ENCODE measurements at places on chromosomes 3 and 15.

GRCh38 chr3:105228696-105229095 is 138.0 kb upstream of the ALCAM start:
- no peak for DNase-seq

DNA sequence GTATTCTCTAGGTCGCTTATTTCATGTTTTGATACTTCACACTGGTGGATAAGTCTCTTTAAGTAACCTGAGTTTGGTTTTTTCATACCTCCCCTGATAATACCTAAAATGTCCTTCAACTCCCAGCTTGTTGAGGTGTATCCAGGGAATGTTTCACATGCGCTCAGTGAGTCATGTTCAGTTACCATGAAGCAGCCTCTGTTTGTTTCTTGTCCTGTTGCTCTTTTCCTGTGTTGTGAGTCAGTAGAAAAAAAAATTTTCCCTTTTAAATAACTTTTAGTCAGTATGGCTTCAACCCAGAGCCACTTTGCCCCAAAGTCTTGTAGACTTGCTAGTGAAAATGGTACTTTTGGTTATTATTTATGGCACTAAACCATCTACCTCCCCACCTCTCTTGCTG is 278.4 kb upstream of the ZPLD1 start:
- DNase-seq = no peak

DNA sequence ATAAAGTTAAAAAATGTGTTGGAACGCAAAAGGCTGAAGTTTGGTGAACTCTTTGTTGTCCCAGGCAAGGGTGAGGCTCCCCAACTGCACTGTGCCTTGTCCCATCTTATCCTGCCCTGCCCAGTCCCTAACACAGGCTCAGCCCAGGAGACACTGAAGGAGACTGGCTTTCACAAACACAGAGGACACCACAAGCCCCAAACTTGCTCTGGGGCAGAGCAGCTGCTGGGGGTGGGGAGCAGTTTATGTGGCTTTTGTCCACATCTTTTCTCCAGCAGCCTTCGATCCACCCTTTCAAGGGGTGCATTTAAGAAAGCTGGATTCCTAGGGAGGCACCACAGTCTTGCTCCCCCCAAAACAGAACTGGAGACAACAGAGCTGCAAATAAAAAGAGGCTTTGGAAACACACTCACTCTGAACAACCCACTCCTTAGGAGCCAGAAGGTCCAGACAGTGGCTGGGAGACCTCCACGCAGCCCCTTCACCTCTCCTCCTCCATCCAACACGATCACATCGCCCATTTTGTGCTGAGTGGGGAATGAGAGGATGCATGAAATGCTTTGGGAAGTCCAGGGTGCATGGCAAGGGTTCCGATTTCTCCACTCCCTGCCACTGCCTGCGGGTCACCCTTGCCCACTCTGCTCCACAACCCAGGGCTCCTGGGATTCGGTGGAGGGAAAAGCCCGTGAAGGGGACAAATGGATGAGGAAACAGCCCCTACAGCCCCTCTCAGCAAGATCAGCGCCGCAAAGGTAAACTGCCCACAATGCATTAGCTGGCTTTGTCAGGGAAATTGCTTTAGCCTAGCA is 260.5 kb upstream of the TLE3 start:
- no peak for DNase-seq

DNA sequence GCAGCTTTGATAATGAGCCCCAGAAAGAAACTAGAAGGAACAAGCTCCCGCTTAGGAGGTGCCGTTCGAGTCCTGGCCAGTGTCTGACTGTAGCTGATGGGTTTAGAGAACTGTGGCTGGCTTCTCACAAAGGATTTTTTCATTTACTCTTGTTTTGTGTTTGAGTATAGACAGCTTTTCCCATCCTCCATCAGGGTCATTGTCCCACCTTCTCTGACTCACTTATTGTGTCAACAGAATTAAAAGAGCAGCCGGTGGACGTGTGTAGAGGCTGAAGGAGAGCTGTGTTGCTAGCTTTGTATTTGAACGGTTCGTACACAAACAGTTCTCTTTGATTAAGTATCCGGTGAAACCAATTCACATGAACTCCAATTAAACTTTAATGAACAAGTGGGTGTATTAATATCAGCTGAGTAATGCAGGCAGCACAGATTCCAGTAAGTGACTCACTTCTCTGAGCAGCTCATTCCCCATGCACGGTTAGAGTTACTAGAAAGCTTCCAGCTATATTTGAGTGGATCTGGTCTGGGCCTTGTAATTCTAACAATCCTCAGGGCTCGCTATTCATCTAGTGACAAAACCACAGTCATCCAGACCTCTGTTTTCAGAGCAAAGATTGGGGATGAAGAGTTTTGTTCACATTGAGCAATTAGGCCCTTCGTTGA is 141.0 kb downstream of the LPP start:
- DNase-seq = no peak

DNA sequence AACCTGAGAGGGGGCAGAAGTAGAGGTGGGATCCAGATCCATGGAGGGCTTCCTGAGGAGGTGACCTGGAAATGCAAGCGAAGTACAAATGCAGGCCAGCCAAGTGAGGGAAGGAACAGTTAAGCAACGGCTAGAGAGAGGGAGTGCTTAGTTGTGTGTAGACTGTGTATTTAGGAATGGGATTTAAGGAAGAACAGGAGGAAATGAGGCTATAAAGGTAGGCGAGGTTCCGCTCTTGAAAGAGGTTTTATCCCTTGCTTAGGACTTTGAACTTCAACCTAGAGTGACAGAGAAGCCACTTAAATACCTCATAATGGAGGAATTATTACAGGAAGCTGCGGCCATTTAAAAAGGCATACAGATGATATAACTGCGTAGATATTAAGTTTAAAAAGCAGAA is 295.1 kb downstream of the THSD4 start:
- no peak for DNase-seq

DNA sequence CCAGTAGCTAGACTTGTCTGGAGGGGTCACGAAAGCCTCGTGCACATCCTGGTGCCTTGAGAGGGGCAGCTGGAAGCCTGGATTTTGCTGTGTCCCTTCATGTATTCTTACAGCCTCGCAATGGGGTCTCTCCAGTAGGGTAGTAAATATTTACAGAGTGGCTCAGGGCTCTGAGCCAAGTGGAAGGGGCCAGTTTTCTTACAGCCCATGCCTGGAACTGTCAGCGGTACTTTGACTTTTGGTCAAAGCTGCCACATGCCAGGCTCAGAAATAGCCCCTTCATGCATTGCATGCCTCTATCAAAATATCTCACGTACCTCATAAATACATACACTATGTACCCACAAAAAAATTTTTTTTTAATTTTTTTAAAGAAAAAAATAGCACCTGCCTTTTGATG is 119.2 kb downstream of the OSBPL10 start:
- DNase-seq = no peak

- DNase-seq = no peak
Observed at GRCh38 chr15:63800739-63801138, 33.0 kb downstream of the HERC1 start.

DNA sequence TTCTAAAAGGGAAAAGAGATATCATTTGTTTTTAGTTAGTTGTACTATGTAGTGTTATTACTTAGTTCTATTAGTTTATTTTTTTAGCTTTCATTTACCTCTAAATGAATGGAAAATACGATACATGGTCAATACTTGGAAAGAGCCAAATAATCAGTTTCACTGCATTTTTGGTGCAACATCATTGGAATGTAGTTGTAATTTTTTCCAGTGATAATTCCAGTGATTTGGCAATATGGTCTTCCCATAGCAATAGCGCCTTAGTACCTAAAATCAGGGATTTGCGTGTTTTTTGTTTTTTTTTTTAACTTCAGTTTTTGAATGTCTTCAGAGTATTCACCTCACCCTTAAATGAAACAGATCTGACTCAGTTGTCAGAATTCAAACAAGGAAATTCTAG is 41.8 kb downstream of the RAB8B start:
- DNase-seq = no peak

GRCh38 chr3:74633021-74633420 is 18.6 kb upstream of the CNTN3 start:
- no peak for DNase-seq

GRCh38 chr15:96320703-96321638 is 9.5 kb upstream of the NR2F2 start:
- no peak for DNase-seq

DNA sequence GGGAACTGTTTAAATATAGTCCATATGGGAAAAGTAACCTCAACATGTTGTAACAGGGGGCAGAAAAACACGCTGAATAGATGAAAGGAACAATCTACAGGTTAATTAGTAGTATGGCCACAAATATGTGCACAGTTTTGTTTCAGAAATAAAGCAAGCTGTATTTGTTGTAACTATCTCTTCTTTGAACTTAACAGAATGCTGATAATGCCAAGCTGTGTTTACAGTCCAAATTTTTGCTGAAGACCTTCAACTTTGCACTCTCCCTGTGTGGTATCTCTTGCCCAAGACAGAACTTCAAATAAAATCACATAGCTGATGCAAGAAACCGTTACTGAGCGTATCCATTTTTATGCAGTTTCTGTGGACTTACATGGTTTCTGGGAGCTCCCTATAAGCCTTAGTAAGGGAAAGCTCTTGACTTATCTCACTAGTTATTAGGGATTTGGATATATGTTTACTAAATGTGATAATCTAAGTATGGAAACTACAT is 425.4 kb upstream of the TPRG1 start:
- no peak for DNase-seq

DNA sequence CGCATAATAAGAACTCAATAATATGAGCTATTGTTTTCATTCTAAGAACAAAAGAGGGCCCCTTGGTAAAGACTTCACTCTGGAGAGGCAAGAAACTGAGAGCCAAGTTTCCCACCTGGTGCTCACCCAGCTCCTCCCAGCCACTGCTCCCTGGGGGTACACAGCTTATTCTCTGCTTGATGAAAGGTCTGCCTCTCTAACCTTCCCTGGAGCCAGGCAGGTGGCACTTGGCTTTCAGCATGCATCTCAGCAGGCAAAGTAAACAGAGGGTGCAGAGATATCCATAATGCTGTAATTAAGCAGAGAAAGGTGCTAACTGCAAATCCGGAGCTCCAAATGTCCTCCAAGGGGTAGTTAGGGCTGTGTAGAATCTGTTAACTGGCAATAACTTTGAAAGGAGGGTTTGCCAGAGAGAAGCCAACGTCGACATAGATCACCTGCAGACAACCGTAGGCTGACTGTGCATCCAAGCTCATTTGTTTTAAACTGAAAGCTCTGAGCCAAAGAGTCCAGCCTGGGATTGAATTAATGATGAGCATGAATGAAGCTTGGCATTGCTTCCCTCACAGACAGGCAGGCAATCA is 159.6 kb upstream of the PROK2 start:
- DNase-seq = no peak

DNA sequence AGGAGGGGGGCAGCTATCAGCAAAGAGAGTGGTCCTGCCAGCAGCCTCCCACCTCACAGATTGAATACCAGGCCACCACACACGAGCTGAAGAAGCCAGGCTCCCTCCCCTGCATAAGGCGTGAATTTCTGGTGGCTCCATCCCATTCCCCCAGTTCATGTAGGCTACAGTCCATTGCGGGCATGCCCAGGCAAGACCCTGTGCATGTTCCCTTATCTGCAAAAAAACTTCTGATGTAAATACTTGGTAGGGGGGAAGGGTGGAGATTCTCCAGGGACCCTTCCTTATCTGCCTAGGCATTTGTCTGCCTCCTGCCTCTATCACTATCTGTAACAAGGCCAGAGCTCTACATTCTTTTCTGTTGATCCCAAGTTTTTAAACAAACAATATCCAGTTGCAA is 27.6 kb upstream of the UBP1 start:
- DNase-seq = no peak

DNA sequence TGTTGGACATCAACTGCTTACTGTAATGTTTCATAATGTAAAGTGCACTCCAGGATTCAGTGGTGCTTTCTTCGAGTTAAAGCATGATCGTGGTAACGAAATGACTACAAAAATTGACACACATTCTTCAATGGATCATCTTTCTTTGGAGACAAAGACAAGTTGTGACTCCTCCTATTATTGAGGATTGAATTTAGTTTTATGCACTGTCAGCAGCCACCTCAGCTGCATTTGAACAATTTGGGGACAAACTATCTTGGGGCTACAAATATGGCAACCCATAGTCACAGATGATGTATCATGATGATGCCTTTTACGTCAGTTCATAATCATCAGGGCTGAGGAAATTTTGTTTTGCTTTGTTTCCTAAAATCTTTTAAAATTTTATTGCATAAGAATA is 140.2 kb upstream of the ICE2 start:
- DNase-seq = no peak

DNA sequence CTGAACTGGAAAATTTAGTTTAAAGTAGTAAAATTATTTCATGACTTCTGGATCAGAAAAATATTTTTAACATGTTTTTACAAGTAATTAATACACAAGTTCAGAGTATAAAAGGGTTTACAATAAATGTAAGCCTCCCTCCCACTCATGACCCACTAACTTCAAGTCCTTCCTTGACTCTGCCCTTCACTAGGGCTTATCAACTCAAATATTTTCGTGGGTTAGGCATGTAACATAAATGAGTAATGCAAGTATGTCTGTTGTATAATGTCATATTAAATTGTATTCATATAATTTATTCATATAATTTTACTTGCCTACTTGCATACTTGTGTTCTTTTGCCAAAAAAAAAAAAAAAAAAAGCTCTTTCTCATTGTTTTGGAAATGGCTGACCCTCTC is 3.4 kb upstream of the OPA1 start:
- DNase-seq = no peak

DNA sequence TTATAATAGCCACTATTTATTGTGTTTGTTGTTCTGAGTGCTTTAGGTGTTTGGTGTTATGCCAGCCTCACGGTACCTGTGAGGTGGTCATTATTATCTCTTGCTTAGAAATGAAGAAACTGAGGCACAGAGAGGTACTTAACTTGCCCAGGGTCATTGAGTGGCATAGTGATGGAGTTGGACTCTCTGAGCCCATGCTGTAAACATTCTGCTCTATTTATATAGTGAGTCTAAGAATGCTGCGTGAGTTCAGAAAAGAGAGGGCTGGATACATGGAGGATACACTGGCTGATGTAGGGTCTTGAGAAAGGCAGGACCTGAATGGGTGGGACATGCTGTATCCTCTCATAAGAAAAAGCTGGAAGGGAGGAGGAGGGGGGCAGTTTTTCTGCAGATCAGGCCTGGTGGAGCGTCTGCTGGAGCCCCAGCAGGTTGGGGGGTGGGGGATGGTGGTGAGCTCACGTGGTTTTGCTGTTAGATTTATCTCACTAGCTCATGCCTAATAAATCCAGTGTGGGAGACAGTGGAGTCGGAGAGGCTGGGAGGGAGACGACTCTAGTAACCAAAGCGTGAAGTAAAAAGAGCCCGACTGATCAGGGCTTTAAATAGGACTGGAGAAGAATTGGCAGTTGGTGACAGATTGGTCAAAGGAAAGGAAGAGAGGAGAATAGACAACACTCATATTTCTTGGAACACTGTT is 16.0 kb downstream of the MED12L start:
- no peak for DNase-seq

GRCh38 chr3:188299068-188299467 is 145.1 kb downstream of the LPP start:
- DNase-seq = no peak

Measured in GM13976 (cell line).